ENCODE measurements at places on chromosomes 5 and 9.

GRCh38 chr9:5543875-5544702 lies 33.8 kb downstream of the PDCD1LG2 start:
- no peak for DNase-seq

DNA sequence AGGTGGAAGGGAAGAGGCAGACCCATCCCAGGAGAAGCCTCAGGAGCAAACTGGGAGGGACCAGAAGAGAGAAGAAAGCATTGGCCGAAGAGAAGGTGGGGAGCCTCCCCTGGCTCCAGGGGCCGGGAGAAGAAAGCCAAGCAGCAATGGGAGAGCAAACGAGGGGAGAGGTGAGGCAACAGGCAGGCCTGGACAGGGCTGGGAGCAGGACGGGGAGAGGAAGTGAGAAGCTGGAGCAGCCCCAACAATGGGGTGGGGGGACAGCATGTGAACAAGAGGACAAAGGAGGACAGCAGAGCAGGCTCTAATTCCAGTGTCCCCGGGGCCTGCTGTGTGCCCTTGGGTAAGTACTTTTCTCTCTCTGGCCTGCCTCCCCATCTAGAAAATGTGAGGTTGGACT lies 115.3 kb downstream of the PSD2 start:
- DNase-seq, result no peak

DNA sequence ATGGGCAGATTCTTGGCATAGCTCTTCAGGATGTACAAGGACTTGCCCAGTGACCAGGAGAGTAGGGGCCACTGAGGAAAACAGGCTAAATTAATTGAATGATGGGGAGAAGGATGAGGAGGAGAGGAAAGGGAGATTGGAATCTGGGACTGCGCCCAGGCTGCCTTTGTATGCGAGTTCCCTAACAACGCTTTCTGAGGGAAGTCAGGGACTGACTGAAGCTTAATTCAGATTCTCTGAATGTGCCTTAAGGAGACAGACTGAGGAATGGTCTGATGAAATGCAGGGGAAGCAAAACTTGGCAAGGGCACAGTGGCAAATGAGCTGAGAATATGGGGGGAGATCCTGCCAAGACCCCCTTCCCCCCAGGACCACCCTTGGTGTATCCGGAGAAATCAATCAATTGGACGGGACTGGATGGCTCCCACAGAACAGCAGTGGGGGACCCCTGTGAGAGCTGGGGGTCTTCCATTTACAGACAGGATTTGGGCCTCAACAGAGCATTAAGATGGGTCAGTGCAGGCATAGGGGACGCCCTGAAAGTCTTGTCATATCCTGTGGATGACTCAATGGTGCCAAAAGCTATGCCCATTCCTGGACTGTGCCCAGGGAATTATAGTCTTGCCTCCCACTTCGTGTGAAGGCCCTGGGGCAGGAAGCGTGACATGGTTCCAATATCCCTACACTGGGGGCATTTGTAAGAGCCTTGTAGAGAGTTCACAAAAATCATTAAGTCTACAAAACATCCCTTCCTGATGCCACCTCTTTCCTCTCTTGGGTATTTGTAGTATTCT lies 215.5 kb upstream of the TNC start:
- no peak for DNase-seq

GRCh38 chr5:33688066-33688465 lies 203.7 kb downstream of the ADAMTS12 start:
- no peak for DNase-seq

GRCh38 chr5:2333291-2333690 lies 418.2 kb downstream of the IRX2 start:
- no peak for DNase-seq

DNA sequence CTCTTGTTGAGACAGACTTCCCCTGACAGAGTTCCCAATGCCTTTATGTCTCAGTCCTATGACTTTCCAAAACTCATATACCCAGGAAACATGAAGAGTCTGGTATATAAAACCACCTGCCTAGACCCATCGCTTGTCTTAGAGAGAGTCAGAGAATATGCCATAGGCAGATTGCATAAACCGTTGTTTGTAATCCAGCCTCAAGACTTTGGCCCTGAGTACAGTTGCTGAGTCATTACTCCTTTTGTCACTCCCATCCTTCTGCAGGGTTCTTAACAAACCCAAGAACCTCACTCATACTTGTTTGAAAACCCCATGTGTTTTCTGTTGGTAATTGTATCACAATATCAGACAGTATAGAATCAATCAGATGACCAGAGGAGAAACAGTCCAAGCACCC lies 616.3 kb downstream of the SLCO4C1 start:
- DNase-seq, result no peak

- no peak for DNase-seq
Measured at GRCh38 chr5:88145221-88145610, 123.4 kb downstream of the TMEM161B start.

- no peak for DNase-seq
Measured at GRCh38 chr9:133779516-133780403, 41.6 kb upstream of the SARDH start.

- no peak for DNase-seq
Measured at GRCh38 chr5:178236126-178236525, 3.5 kb upstream of the PHYKPL start.

GRCh38 chr9:97038611-97039513 lies at the start of gene CTSV:
Gene CTSV (minus strand): TSS chr9:97039142. CDS start chr9:97038043, 1,099 bp downstream.
- peak; percentile 45 for DNase-seq

GRCh38 chr5:143514616-143515335 lies 111.3 kb upstream of the NR3C1 start:
- no peak for DNase-seq

DNA sequence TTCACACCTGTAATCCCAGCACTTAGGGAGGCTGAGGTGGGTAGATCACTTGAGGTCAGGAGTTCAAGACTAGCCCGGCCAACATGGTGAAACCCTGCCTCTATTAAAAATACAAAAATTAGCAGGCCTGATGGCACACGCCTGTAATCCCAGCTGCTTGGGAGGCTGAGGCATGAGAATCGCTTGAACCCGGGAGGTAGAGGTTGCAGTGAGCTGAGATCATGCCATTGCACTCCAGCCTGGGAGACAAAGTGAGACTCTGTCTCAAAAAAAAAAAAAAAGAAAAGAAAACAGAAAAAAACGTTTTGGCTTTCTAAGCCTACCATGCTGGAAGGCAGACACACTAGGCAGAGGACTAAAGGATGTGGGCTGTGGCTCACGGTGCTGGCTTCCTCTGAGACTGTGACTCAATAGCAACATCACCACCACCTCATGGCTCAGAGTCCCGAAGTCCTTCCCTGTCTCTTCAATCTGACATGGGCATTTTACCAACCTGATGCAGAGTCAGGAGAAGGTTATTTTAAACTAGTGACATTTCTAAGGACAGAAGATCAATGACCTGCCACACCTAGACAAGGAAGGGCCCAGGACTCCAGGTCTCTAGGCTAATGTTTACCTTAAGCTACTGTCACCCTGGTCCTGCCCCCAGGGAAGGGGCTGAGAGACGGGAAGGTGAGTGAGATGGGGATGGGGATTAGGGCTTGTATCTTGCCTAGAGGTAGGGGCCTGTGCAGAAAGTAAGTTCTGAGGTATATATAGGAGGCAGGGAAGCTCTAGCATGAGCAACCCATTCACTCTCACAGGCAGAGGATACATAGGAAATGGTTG lies 3.7 kb downstream of the ECSCR start:
- DNase-seq, result peak; percentile 60

- no peak for DNase-seq
Measured at GRCh38 chr9:128150594-128151308, 1.5 kb downstream of the LCN2 start.

DNA sequence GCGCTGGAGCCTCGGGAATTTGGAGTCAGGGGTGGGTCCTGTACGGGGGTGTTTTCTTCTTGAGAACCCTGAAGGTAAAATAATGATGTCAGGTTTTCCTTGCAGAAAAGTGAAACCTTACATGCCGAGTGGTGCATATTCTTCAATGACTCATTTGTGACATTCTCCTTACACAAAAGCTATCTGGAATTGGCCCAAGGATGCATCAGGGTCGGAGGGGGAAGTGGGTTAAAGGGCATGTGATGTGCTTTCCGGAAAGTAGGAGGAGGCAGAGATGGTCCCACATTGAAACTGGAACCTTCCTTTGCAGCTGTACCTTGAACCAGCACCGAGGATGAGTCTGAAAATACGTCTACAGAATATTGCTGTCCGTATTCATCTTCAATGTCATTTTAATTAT lies 411.2 kb upstream of the IRX4 start:
- DNase-seq, result no peak

- no peak for DNase-seq
Measured at GRCh38 chr9:87786423-87786822, 60.5 kb downstream of the CTSL start.

- no peak for DNase-seq
Measured at GRCh38 chr9:20781092-20781491, 97.0 kb downstream of the FOCAD start.

GRCh38 chr5:179223961-179224360 lies 121.3 kb downstream of the ADAMTS2 start:
- DNase-seq, result no peak

DNA sequence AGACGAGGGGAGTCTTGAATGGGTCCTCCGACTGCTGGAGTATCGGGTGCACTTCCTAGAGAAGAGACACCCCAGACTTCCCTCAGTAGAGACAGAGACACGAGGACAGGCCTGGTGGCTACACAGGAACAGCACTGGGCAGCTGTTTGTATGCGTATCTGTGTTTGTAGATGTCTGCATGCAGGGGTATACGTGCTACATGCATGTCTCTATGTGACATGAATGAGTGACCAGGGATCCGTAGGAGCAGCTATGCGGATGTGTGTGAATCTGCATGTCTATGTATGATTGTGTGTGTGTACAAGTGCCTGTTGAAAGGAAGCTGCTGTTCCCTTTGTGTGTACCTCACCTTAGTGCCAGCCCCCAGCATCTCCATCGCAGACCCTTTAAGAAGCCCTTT lies 31.2 kb downstream of the CNTFR start:
- no peak for DNase-seq

GRCh38 chr5:60927450-60927849 lies 17.4 kb downstream of the ERCC8 start:
- no peak for DNase-seq

GRCh38 chr9:125507226-125507625 lies 199.8 kb downstream of the MAPKAP1 start:
- DNase-seq, result no peak

GRCh38 chr5:80093796-80094195 lies 58.6 kb downstream of the THBS4 start:
- DNase-seq, result no peak

DNA sequence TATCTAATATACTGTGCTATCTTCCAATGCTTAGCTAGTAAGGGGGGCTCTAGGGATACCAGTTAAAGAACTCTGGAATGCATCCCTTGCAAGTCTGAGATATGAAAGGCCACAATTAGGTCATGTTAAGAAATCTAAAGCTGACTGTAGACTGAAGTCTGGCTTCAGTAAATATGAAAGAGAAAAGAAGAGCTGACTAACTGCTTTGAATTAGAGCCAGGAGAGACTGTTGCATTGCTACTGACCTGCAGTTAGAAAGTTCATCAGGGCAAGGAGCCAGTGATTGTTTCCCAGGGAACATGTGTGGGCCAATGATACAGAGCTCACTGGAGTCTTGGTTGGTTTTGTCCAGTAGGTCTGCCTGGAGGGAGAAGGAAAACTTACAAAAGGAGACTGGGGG lies 472.1 kb upstream of the TNC start:
- no peak for DNase-seq

GRCh38 chr5:59798862-59799667 lies 94.5 kb downstream of the PDE4D start:
- DNase-seq, result no peak

DNA sequence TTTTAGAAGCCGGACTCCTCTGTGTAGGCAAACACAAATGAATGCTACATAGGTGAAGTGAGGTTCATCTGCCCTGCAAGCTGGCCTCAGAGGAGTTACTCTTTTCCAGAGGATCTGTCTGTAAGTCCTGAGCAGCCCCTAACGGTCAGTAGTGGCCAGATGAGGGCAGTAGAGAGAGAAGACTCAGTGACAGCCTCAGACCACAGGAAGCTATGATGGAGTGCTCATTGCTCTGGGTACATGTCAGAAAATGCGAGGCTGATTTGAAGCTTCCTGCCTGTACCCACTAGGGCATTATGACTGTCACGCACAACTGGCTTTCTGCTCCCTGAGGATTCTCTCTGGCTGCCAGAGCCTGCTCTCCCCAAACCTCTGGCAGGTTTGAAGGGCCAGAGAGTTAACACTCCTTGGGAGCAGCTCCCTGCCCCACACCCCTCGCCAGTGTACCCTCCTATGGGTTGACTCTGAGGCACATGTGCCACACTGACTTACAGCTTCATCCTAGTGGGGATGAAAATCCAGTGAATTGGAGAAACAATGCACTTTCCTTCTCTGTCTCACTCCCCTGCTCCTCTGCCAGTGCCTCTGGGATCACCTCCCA lies 141.5 kb downstream of the GABRG2 start:
- no peak for DNase-seq

DNA sequence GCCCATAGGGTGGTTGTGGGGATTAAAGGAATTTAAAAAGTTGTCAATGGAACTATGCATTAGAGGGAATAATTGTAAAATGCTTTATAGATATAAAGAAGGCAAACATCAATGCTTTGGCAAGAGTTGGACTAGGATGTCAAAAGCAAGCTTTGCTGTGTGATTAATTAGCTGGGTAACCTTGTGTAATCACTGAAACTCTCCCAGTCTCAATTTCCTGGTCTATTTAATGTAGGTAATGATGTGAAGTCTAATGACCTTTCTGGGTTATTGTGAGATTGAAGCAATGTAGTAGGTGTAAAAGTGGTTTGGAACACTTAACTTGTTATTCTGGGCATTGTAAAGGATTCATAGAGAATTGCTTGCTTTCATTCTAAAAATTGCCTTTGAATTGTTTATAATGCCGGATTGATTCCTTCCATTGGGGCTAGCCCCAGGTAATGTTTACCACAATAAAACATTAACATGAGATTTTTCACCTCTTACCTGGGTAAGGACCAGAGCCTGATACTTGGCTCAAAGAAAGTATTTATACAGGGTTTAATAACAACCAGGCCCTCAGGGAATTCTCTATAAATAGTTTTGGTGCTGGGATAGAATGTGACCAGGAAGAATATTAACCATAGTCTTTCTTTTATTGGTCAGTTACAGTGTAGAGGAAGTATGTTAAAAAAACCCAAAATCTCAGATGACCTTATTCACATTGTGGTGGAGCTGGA lies 30.0 kb upstream of the CLINT1 start:
- DNase-seq, result no peak

DNA sequence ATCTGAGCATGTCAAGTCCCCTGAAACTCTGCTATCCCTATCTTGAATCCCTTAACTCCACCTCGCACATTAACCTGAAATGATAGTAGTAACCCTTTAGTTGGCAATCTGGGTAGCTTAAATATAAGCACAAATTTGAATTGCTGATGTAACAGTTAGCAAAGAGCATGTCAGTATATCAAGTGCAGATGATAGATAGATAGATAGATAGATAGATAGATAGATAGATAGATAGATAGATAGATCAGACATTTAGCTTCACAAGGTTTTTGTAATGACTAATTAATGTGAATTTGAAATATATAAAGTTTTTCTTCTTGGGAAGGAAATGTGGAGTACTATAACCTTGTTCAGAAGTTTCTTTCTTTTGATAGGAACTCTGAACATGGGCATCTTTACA lies 30.4 kb upstream of the KIF2A start:
- no peak for DNase-seq

- no peak for DNase-seq
Measured at GRCh38 chr5:114369680-114370417, 8.0 kb downstream of the KCNN2 start.

- no peak for DNase-seq
Measured at GRCh38 chr5:58135571-58136335, 324.1 kb downstream of the PLK2 start.

Measured in stimulated activated CD4-positive, alpha-beta T cell treated with anti-CD3 and anti-CD28 coated beads, TNF-alpha, amount 100 ng/mL, for 1 hour (primary cell).